ENCODE measurements at places on chromosomes 11 and 22.

GRCh38 chr11:79152511-79152910 lies 288.3 kb downstream of the TENM4 start:
- no peak for DNase-seq

DNA sequence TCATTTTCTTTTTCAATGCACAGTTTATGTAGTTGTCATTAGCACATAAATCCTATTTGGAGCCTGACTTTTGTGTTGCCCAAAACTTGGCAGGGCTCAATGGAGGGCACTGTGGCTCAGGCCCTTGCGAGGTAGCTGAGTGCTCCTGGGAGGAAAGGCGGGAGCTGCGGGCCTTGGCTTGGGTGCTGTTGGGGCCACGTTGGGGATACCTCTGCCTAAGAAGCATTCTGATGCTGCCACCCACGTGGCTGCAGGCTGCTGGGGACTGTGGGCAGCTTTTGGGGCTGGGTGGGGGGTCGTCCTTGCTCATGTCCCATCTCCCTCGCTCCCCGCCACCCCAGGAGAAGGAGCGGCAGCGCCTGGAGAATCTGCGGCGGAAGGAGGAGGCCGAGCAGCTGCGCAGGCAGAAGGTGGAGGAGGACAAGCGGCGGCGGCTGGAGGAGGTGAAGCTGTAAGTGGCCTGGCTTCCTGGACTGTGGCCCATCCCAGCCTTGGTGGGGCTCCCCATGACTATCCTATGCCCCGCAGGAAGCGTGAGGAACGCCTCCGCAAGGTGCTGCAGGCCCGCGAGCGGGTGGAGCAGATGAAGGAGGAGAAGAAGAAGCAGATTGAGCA lies 20.9 kb downstream of the INCENP start:
- DNase-seq: no peak

- DNase-seq: no peak
Observed at GRCh38 chr11:3631331-3631730, 10.5 kb downstream of the ART5 start.

DNA sequence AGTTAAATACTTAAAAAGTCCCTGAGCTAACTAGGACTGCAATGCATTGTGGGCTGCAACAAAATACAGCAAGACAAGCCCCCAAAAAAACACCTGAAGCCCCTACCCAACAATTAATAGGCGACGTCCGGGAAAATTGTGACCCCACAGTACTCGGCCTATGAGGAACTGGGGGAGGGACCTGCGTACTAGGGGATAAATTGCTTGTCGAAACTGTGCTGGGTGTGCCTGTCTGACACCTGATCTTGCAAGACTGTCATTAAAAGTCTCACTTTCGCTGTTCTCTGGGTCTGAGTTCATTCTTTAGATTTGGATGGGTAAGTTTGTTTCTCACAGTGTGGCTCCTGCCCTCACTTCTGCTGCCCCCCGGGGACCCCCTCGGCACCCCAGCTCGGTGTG lies 15.2 kb downstream of the TANGO2 start:
- no peak for DNase-seq

- DNase-seq: no peak
Observed at GRCh38 chr11:30254307-30255298, 23.8 kb downstream of the FSHB start.

DNA sequence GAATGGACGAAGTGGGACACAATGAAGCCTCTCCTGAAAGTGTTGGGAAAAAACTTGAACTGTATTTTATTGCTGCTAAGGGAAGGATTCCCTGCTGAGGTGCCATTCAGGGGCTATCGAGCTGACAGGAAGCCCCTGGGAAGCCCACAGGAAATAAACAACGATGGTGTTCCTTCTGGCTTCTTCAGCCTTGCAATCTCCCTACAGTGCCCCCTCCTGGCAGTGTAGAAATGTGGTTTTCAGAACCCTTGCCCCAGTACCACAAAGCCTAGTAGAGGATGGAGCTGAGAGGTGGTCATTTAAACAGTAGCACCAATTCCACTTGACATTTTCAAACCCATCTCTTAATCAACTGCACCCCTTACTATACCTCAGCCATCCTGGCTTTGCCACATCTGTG lies 676.7 kb upstream of the ARHGAP42 start:
- DNase-seq: no peak

- DNase-seq: no peak
Observed at GRCh38 chr11:85165819-85166218, 461.3 kb downstream of the DLG2 start.
